ENCODE measurements at places on chromosomes 2 and 18. TPM values are rescaled to one million over a fixed set of nuclear protein-coding genes. Genes with fewer than 3 reads are reported as not detected.

The ASPRV1 gene
- total RNA-seq: 0.74 TPM

The HOXD1 gene
- not detected for total RNA-seq

The ABCG8 gene
- total RNA-seq: not detected

The RAB17 gene
- total RNA-seq: 0.40 TPM

The STK17B gene
- 157 TPM for total RNA-seq

The LOXHD1 gene
- 0.12 TPM for total RNA-seq

The CHRND gene
- not detected for total RNA-seq

The RNF152 gene
- 0.42 TPM for total RNA-seq

The INHA gene
- not detected for total RNA-seq

The SERPINB7 gene
- total RNA-seq: not detected

The NT5C1B gene
- not detected for total RNA-seq

The NPAS2 gene
- 7.3 TPM for total RNA-seq

The GNLY gene
- total RNA-seq: 1.5 TPM

The CCL20 gene
- total RNA-seq: 3.1 TPM

The DSG1 gene
- total RNA-seq: not detected

The EMX1 gene
- not detected for total RNA-seq

The MROH2A gene
- not detected for total RNA-seq

The SLC4A3 gene
- total RNA-seq: not detected

The MFSD2B gene
- total RNA-seq: 0.36 TPM

The AMER3 gene
- total RNA-seq: not detected

The CCDC74A gene
- total RNA-seq: 7.1 TPM

The SNED1 gene
- 1.0 TPM for total RNA-seq

The FAM161A gene
- 7.0 TPM for total RNA-seq

The FAM168B gene
- 83.4 TPM for total RNA-seq

The HOXD3 gene
- total RNA-seq: not detected

The TUBA4B gene
- not detected for total RNA-seq

The INPP1 gene
- total RNA-seq: 7.6 TPM

The TMEM131 gene
- 25.2 TPM for total RNA-seq

The EMILIN2 gene
- 30.2 TPM for total RNA-seq

The MSTN gene
- total RNA-seq: not detected

The NEURL3 gene
- not detected for total RNA-seq

The C2orf81 gene
- total RNA-seq: 6.2 TPM
